ENCODE measurements at places on chromosomes 5 and 9.

DNA sequence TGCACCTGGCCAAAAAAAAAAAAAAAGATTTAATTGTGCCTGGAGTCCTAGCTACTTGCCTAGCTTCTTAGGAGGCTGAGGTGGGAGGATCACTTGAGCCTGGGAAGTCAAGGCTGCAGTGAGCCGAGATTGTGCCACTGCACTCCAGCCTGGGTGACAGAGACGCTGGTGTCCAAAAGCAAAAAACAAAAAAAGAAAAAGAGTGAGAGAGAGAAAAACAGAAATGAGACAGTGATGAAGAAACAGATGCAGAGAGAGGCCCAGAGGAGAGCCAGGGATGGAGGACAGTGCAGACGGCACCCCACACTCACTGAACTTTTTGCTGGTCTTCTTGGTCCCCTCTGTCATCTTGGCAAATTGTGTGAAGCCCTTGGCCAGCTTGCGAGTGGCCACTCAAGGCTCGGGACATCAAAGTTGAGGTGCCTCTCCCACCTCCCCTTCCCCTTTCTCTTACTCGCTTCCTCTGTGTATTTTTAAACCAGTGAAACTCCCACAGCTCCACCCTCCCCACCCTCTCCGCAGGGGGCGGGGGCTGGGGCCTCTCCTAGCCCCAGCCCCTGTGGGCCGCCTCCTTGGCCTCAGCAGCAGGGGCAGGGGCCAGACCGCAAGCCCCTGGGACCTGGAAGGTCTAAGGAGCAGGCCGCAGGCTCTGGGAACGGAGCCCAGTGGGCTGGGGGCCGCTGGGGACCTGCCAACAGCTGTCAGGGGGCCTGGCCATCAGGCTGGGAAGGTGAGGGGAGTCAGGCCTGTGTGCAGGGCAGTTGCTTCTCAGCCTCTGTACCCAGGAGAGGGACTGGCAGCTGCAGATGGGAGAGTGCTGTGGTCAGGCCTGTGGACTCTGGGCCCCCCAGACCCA, at the start of gene SH2D3C:
Gene SH2D3C (minus strand): TSS at position 387 of the 856 bp plus-strand sequence. CDS start 39 bp downstream, at position 348.
- no peak for DNase-seq

DNA sequence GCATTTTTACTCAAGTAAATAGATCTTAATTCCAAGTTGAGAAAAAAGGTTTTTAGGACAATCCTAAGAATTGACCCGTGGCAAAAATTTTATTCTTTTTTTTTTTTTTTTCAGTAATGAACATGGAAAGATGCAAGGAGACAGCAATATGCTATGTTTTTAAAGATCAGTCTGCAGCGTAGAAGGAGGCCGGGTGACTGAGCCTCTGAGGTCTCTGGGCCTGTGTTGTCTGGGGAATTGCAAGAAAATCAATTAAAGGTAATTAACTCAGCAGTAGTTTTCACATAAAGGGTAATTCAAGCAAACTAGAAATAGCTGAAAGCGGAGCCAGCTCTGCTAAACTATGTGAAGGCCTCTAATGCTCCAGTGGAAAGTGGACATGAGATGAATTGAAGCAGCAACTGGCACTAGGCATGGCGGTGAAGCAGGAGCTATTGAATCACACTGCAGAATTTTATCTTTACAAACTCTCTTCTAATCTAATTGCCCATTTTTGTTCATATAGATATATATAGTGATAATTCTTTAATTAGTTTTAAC, 285.2 kb upstream of the ITGA1 start:
- no peak for DNase-seq

GRCh38 chr5:132067451-132067850, 6.1 kb upstream of the CSF2 start:
- DNase-seq: no peak

- DNase-seq: no peak
Measured at GRCh38 chr5:119378075-119378700, 22.4 kb downstream of the TNFAIP8 start.

- no peak for DNase-seq
Measured at GRCh38 chr5:1737790-1738405, 61.7 kb downstream of the MRPL36 start.

DNA sequence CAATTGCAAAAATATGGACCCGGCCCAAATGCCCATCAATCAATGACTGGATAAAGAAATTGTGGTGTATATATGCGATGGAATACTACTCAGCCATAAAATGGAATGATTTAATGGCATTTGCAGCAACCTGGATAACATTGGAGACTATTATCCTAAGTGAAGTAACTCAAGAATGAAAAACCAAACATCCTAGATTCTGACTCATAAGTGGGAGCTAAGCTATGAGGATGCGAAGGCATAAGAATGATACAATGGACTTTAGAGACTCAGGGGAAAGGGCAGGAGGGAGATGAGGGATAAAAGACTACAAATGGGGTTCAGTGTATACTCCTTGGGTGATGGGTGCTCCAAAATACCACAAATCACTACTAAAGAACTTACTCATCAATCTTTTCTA, 247.6 kb upstream of the FBXL7 start:
- no peak for DNase-seq

DNA sequence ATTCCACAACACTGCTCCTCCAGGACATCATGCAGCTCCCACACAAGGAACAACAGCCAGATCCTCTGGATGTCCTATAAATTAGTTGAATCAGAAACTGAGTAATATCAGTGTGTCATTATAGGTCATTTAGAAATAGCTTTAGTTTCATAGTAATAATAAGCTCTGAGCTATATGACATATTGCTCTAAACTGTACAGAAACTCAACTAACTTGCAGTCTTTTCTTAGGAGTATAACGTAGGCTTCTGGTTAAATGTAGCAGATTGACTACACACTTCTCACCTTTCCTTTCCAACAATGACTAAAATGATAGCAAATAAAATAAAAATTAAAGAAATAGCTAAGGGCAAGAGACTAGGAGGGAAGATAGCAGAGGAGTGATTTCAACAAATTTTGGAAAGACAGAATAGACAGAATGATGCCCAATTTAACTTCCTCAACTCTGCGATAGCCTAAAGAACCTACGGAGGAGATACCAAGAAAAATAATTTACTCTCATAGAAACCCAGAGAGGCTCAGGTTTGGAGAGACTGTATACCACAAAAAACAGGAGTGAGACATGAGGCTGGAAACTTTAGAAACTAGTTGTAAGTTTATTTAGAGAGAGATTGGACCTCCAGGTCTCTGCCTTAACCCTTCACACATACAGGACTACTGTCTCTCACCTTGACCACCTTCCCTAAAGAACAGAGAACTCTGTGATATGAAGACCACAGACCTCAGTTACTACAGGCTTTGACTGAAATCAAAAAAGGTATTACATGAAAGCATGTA, 193.7 kb downstream of the TSSK1B start:
- DNase-seq: no peak

- DNase-seq: no peak
Measured at GRCh38 chr5:103211576-103212561, 46.7 kb upstream of the MACIR start.

GRCh38 chr5:158783382-158783781, 316.3 kb downstream of the EBF1 start:
- DNase-seq: no peak

GRCh38 chr9:133250741-133251170, 24.2 kb downstream of the ABO start:
- DNase-seq: no peak

- no peak for DNase-seq
Measured at GRCh38 chr5:139251281-139251687, 42.3 kb upstream of the MATR3 start.

GRCh38 chr9:5813824-5814223, 19.1 kb downstream of the ERMP1 start:
- DNase-seq: no peak

- no peak for DNase-seq
Measured at GRCh38 chr5:32504329-32504988, 59.9 kb upstream of the ZFR start.

GRCh38 chr5:11803436-11803835, 100.8 kb downstream of the CTNND2 start:
- no peak for DNase-seq

DNA sequence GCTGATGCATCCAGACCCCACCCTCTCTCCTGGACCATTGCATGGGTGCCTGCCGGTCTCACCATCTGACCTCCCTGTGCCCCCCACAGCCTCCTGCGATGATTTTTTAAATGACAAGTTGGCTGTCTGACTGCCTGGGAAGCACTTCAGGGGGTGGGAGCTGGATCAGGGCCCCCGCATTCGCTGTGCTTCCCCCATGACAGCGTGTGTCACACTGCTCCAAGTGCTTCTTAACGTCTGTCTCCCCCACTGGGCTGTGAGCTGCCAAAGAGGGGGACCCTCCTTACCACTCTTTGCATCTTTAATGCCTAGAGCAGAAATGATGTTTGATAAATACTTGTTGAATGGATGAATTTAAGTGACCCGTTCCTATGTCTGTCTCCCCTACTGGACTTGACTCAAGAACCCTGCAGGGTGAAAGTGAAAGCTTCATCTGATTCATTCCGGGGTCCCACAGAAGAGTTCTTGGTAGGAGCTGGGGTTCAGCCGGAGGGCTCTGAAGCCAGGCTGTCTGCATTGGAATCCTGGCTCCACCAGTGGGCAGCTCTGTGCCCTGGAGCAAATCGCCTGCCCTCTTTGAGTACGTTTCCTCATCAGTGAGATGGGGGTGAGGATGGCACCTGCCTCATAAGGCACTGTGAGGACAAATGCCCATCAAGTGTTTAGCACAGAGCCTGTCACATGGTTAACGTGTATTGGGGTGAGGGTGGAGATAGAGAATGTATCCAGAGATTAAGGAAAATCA, 7.6 kb upstream of the EGR1 start:
- no peak for DNase-seq

GRCh38 chr5:160843240-160843639, 8.8 kb downstream of the ATP10B start:
- no peak for DNase-seq

DNA sequence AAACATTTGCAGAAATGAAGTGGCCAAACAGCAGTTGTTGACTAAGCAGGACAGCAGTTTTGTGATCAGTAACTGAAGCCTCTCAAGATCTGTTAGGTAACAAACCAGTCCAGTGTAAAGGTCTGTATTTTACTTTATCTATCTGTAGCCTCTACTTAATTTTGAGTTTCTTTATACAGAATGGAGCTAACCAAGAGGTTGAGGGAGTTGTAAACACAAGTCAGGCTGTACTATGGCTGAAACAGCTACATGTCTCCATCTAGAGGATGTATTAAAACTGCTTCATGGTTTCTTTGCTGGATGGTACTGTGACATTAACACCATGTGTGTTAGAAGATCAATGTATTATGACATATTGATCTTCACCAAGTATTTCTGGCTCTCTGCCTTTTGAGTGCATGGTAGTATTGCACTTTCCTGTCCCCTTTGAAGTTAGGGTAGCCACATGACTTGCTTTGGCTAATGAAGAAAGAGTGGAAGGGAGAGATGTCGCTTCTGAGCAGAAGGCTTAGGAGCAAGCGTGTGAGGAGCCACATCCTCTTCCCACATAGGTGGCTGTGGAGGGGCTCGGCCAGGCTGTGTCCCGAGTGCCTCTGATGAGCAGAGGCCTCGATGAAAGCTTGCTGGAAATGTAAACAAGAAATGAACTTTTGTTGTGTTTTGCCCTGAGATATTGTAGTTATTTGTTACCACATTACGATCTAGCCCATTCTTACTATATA, 105.6 kb upstream of the PCA3 start:
- no peak for DNase-seq

DNA sequence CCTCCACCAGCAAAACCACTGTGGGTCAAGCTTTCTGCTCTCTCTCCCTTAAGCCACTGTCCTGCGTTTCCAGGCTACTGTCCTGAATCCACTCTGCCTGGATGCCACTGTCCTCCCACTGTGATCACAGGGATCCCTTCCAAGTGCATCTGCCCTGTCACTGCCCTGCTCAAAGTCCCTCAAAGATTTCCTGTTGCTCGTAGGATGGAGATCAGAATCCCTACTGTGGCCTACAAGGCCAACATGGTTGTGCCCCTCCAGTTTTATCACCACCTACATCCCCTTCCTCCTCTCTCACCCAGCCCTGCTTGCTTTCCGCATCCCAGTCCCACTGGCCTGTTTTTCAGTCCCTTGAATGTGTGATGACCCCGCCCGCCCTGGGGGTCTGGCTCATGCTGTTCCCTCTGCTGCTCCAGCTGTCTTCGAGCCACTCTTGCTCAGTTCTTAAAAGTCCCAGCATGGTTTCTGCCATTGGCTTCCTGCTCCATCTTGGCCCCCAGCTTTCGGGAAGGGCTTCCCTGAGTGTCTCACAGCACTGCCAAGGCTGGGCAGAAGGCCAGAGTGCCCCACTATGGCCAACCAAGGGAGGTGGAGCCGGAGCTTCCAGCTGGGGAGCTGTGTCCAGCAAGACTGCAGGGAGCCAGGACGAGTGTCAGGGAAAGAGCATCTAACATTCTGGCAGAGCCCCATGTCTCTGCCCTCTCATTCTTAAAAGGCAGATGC, 12.9 kb upstream of the FRRS1L start:
- no peak for DNase-seq

- no peak for DNase-seq
Measured at GRCh38 chr5:58064801-58065200, 395.1 kb downstream of the PLK2 start.

- no peak for DNase-seq
Measured at GRCh38 chr9:121842612-121842978, 191.2 kb downstream of the DAB2IP start.

- no peak for DNase-seq
Measured at GRCh38 chr5:68381909-68382308, 166.4 kb downstream of the PIK3R1 start.

- no peak for DNase-seq
Measured at GRCh38 chr9:17491780-17492179, 87.1 kb upstream of the SH3GL2 start.

All from NCI-H2171 treated with DMSO at 0.1 percent for 48 hours (cell line).